ENCODE measurements at places on chromosomes 2 and 18.

DNA sequence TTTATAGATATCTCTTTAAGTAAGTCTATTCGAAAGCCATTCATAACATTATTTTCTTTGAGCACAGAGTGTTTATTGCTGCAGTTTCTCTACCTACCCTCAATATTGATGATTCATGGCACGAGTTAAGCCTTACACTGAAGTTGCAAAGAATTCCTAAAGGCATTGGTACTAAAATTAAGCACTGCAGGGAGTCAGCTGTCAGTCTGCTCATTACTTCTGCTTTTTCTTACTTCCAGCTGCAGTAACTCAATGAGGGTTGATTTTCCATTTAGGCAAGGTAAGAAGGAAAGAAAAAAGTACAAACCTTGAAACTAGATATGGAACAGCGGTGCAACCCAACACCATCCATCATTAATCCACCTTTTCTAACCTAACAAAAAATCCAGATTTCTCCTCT, 65.2 kb downstream of the RNF152 start:
- DNase-seq = no peak

DNA sequence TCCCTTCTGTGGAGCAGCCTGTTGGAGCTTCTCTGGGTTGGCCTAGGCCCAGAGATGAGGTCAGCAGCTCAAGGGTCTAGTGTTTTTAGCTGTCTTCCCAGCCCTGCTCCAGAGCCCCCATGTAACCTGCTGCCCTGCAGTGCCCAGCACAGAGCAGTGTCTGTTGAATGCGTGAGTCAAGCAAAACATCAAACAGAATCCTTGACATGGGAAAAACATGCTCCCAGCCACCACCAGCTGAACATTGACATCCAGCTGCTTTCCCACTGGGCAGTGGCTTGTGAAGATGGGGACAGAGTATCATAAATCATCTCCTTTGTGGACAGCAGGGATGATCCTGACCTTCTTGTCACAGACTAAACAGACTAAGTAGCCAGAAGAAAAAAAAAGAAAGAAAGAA, 22.6 kb downstream of the IMPA2 start:
- DNase-seq = no peak

- DNase-seq = no peak
These were observed 329.6 kb downstream of the MBD2 start for GRCh38 chr18:53894675-53895442.

GRCh38 chr18:32896776-32897547, 124.1 kb upstream of the KLHL14 start:
- DNase-seq = no peak

DNA sequence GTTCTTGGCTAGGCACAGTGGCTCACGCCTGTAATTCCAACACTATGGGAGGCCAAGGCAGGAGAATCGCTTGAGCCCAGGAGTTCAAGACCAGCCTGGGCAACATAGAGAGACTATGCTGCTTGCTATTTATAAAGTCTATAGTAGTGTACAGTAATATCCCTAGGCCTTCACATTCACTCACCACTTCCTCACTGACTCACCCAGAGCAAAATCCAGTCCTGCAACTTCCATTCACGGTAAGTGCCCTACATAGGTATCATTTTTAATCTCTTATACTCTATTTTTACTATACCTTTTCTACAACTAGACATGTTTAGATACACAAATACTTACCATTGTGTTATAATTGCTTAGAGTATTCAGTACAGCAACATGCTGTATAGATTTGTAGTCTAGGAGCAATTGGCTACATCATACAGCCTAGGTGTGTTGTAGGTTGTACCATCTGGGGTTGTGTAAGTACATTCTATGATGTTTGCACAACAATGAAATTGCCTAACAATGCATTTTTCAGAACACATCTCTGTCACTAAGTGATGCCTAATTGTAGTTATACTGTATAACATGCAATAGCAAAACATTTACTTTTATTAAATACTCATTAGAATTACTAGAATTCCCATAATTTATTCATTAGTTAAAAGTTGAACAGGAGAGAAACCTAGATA, 8.8 kb downstream of the DHX57 start:
- DNase-seq = no peak

- no peak for DNase-seq
These were observed 38.2 kb downstream of the SOX11 start for GRCh38 chr2:5730386-5730785.

DNA sequence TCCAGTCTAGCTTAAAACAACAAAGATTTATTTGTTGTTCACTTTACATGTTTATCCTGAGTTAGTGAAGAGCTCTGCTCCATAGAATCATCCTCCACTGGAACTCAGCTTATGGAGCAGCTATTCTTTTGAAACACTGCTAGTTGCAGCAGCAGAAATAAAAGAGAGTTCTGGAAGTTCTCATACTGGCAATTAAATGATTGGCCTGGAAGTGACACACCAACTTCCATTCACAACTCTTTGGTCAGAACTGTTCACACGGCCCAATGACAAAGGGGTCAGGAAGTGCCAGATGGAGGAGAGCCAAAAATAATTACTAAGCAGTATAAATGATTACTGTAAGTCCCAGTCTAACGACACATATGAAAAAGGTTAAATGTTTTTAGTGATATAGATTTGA, 39.1 kb downstream of the FBXO11 start:
- DNase-seq = no peak

DNA sequence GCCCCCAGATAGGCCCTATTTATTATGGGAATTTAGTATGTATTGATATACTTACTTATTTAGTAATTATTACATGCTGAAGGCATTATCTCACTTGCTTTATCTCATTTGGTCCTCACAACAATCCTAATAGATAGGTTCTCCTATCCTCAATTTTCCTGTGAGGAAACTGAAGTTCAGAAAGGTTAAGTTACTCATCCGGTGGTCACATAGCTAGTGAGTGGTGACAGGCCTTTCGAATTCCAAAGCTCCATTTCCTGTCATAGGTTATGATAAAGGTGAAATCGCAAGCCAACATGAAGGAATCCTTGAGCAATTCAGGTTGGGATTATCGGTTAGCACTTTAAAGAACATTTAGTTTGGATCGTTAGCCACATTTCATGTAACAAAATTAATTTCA, 33.3 kb downstream of the NAB1 start:
- DNase-seq = no peak

GRCh38 chr18:61957801-61958516, 65.2 kb upstream of the RNF152 start:
- no peak for DNase-seq

DNA sequence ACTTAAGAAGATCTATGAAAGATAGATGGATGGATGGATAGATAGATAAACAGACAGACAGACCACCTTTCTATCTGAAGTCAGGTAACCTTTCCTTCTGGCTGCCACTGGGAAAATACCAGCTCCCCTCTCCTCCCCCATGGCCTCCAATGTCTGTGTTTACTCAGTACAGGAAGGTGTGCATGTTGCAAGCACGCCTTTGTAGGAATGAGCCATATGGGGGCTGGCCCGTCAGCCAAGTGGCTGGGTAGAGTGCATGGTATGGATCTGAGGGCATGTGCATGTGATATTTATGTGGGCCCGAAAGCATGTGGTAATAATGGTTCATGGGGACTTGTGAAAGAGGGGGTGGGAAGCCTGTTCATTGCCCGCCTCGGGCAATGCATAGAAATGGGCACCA, 109.2 kb upstream of the FZD7 start:
- DNase-seq = no peak

DNA sequence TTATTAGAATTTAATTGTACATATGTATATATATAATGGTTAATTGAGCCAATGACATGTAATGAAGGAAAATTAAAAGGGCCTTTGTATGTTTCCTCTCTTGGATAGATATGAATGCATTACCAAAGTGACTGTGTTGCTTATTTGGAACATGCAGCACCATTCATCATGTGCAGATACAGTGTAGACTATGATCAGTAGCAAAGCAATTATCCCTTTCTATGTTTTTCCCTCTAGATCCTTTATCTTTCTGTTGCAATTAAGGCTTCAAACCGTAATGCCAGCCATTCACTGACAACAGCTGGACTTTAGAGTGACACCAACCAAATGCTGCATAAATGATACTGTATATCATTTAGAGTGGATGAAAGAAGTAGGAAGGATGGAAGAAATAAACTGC, 565.2 kb downstream of the NRXN1 start:
- DNase-seq = no peak

DNA sequence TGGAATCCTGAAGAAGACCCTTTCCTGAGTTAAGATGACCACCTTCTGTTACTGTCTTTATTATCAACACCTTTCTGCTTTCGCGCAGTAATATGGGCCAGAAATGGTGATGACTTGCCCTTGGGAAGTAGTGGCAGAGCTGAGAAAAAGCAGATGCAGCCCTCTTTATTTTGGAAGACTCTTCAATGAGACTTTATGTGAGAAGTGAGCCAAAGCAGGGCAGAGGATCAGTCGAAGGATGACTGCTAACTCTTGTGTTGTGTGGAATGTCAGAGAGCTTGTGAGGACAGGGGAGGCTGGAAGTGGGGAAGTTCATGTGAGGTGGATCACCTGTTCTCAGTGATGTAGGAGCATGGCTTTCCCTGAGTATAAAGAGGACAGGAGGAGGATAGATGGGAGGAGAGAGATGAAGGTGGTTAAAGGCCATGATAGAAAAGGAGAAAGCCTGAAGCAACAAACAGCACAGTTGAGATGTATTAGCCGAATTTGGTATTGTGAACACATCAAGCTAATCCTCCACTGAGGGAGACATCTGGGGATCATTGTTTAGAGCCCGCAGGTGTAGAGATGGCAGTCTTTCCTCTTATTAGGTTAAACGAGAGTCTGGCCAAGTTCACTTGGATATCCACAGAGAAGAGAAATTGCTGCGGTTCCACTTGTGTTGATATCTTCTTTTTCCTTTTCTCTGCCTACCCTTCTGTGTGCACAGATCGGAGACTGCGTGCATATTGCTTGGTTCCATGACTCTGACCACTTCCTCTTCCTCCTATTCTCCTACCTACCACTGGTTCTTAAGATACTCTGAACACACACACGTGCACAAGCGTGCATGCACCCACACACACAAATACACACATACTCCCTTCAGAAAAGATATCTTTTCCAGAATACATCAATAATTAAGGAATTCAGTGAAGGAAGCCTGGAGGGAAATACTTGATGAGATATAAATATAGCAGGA, 67.4 kb downstream of the SLC9A2 start:
- no peak for DNase-seq

GRCh38 chr2:122077771-122078170, 322.3 kb downstream of the TSN start:
- DNase-seq = no peak

DNA sequence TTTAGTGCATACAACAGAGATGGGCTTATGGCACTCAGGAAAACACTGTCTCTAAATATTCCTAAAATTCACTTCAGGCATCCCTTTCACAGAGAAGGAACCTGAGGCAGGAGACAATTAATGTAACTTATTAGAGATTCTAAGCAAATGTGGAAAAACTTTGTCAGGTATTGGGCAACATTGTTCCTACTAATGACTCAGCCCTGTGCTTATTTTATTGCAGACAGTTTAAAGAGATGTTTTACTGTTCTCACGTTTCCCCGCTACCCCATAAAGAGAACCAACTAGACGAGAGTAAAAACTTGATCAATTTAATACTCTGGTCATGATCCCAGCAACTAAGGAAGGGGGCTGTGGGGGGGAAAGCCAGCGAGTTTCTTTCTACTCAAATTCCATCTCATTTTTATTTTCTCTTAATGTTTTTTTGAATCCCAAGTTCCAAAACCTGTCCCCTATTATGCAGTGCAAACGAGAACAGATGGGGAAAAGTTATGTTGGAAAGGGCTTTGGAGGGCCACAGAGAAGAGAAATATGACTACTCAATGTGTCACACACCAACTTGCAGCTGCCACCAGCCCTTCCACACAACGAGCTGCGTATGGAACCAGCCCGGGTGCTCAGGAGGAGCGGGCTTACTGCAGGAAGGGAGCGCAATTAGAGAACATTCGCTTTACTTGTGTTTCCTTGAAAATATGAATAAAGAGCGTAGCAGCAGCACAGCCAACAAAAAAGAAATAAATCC, 18.7 kb upstream of the ACVR1 start:
- no peak for DNase-seq

DNA sequence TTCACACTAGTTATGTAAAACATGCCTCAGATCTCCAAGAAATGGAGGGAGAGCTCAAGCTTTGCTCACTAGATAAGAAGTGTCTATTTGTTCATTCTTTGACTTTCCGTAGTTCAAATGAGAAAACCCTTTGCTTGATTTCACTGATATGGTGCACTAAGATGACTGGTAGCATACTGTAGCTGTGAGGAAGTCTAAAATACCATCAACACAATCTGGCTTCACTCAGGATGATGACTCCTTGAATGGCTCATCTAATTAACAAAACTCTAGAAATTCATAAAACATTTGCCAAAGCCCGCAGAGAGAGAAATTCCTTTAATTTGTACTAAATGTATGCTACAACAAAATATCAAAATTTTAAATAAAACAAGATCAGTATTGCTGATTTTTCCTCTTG, 152.8 kb upstream of the STK17B start:
- DNase-seq = no peak

GRCh38 chr2:29718076-29718686, 203.2 kb downstream of the ALK start:
- DNase-seq = no peak

DNA sequence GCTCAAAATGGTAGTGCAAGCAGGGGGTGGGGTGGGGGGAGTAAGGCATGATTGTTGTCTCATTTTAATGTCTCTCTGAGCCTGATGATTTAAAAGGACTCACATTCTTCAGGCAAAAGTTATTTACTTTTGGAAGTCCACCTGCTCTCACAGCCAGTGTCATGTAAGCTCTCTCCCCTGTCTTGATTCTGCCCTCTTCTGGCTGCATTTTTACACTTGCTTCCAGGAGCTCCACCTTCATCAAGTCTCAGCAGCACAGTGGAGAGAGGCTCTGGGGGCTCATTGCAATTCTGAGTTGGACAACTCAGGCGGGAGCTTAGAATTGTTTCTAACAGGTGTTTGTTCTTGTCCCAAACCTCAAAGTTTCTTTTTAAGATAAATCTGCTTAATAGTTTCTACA, 39.2 kb downstream of the GNAL start:
- no peak for DNase-seq

DNA sequence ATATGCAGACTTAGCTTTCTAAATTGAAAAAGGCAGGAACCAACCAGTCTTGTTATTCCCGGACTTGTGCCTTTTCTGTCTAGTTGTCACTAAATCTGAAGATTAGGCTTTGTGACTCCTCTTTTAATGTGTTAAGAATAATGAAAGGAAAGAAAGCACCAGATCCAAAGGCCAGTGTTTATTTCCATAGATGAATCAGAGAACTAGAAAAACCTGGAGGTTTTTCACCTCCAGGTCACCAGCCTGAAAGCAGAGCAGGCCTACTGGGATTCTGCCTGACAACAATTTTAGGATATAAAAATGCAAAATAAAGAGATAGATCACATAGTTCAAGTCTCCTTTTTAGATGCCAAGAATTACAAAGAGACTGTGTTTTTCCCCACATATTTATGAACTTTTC, 160.4 kb downstream of the GULP1 start:
- DNase-seq = no peak

- DNase-seq = no peak
These were observed 109.1 kb upstream of the CTDP1 start for GRCh38 chr18:79570266-79571201.

- DNase-seq = no peak
These were observed 4.8 kb downstream of the GDF7 start for GRCh38 chr2:20671736-20672080.

Data from NCI-H446 treated with DMSO at 0.1 percent for 48 hours (cell line).